ENCODE measurements at places on chromosomes 2 and 18.
A peak's percentile ranks its signal among the peaks of the same experiment; 100 is the strongest.

DNA sequence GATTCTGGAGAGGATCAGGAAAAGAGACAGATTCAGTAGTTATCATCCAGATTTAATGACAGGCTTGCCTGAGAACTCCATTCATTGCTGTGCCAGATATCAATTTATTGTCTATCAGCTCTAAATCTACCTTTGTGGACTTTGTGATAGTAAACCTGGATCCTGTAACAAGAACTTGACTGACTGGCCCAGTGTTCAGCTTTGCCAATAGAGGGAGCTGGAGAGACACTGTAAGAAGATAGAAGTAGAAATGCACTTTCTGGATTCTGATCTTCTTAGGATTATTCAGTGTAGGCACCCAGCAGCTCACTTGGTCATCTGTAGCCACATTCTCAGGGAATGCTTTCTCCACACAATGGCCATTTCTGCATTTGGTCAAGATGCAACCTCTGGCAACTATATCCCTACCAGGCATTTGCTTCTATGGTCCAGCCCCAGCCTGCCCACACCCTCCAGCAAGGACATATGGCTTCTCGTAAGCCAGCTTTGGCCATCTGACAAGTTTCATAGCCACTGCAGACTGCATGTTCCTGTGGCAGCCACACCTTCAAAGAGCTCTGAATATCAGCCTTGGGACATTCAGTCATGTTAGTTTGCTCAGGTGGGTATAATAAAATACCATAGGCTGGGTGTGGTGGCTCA is 6.1 kb upstream of the SERPINB8 start:
- peak; percentile 66 for DNase-seq

DNA sequence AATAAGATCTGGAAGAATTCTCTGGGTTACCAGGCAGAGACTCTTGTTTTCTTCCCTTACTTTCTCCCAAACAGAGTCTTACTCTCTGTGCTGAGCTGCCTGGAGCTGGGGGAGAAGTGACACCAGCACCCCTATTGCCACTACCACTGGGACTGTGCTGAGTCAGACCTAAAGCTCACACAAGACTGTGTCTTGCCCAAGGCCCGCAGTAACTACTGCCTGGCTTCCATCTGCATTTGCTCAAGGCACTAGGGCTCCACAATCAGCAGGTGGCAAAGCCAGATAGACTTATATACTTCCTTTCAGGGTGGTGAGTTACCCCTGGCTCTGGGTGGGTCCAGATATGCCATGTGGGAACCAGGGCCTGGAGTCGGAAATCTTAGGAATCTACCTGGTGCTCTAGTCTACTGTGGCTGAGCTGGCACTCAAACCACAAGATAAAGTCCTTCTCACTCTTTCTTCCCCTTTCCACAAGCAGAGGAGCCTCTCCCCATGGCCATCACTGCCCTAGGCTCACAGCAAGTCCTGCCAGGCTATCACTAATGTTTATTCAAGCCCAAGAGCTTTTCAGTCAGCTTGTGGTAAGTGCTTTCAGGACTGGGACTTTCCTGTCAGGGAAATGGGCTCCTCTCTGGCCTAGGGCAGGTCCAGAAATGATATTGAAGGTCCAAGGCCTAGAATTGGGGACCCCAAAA is 27.6 kb upstream of the SERPINB2 start:
- DNase-seq: no peak

DNA sequence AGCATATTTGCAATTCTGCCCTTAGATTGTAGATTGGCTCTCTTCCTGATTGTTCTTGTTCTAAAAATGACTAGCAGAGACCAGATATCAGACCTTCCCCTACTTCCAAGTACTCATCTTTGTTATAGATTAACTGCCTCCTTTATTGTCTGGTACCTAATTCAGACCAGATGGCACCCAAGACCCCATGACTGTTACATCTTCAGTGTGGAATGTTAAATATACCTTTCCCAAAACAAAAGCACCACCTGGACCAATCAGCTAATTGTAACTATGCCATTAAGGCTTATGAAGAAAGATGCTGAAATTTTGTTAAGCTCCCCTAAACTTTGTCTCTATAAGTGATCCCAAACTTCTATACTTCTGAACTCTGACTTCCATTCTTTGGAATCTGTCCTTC is 12.0 kb upstream of the TFPI start:
- DNase-seq: no peak

- DNase-seq: no peak
These were observed 12.8 kb upstream of the CIB4 start for GRCh38 chr2:26654061-26654340.
